Activated naive CD4-positive, alpha-beta T cell treated with anti-CD3 and anti-CD28 coated beads for 36 hours (primary cell): ENCODE measurements at places on chromosomes 1 and 21. TPM values are rescaled to one million over a fixed set of nuclear protein-coding genes. Genes with fewer than 3 reads are reported as not detected.

DNA sequence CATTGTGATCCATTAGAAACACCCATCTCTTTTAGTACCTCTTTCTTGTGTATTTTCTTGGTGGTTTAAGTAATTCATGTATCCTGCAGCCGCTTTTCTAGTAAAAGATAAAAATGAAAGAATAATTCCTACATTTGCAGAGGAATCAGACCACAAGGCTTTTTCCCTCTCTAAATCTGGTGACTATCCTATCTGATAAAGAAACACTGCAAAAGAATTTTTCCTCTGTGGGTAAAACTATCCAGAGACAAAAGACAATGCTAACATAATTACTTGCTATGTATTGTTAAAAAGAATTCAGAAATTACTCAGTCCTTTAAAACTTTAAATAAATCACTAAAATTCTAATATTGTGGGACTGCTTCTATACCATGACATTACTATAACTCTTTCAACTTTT, 51.0 kb downstream of the PRRX1 start:
- DNase-seq: no peak

DNA sequence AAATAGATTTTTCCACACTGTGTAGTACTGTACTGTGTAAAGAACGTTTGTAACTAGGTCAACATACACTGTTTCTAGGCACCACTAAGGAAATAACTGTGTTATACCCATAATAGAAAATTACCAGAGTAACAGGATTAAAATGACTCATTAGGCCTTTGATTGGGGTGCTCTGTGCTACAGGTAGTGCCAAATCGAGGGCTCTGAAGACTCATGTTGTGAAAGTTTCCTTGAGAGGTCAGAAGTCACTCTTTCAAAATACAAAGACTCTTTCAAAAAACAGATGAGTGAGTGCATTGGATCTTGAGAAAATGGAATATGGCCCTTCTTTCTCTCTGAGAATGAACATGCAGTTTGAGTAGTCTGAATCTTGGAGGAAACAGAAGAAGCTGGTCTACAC, 143.0 kb downstream of the MRPL39 start:
- peak; percentile 51 for DNase-seq

DNA sequence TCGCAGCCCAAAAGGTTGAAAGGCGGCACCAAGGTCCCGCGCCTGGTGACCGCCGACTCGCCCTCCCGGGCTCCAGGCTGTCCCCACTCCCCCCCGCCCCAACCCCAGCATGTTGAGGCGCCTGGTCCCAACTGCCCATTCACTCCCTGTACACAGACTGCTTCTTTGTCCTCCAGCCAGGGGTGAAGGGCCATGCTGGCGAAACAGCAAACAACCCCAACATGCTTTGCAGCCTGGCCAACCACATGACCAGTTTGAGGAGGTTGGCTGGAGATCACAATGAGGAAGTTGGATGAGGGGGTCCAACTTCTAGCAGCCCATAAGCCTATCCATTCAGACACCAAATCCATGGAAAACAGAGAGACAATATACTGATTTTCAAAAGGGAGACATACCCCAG, 13.5 kb downstream of the PDE9A start:
- DNase-seq: no peak

DNA sequence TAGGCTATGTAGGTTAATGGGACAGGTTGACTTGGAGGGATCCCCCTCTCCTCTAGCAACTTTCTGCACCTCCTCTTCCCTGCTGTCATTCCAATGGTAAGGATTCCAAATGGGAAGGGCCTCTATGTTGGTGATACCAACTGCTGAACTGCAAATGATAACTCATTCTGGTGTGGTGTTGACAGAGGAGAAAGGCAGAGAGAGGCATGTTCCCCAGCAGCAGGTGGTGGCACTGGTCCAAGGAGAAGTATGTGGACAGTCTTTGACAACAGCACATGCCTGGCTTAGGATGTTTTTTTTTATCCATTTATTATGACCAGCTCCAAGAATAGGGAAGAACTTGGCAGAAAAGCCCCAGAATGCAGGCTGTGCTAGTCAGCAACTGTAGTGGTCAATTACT, 19.6 kb upstream of the SPAG17 start:
- DNase-seq: no peak

DNA sequence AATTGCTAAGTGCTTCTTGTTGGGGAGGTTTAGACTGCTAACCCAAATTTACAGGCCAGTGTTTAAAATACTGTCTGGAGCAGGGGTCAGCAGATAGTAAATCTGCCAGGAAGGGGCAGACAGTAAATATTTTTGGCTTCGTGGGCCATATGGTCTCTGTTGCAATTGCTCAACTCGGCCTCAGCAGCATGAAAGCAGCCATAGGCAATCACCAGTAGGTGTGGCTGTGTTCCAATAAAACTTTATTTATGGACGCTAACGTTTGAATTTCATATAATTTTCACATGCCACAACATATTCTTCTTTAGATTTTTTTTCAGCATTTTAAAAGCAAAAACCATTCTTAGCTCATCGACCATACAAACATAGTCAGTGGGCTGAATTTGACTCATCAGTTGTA, 172.7 kb downstream of the BRINP2 start:
- DNase-seq: no peak

DNA sequence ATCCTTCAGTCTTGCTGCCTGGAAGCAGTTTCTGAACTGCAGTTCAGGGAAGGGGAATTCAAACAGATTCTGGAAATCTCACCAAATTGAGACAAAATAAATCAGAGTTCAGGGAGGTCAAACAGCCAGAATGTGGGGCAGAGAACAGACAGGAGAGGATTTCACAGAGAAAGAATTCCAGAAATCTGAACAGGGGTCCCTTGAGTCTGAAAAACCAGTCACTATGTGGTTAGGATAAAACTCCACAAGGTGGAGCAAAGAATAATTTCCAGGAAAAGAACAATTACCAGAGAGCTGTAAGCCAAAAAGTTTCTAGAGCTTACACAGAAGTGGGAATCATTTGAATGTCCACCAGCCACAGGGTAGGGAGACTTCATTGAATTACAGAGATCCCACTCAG, 84.7 kb downstream of the URB2 start:
- no peak for DNase-seq

DNA sequence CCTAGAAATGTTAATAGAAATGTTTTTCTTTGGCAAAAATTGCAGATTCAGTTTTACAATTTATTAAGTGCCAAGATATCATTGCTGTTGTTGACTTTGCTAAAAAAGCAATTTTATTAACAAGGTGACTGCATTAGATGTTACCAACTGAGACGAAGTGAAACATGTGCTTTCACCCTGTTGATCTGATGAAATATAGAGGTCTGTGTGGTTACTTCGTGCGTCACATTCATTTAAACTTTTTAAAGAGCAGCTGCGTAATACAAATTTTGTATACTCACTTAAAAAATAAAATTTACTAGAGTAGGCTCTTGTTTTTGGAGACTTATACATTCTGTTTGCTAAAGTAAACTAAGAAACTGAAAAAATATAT, 465.7 kb downstream of the USP25 start:
- DNase-seq: no peak

GRCh38 chr1:193229136-193229535, 42.7 kb upstream of the B3GALT2 start:
- DNase-seq: no peak

ALG6 gene
- total RNA-seq: 11.0 TPM

B3GALT2 gene
- total RNA-seq: not detected

CELSR2 gene
- 1.1 TPM for total RNA-seq

CYP4Z1 gene
- total RNA-seq: not detected
